ENCODE measurements at places on chromosomes 12 and 14.
A peak's percentile ranks its signal among the peaks of the same experiment; 100 is the strongest.

- DNase-seq, result no peak
Measured at GRCh38 chr12:130827432-130827831, 11.6 kb downstream of the STX2 start.

DNA sequence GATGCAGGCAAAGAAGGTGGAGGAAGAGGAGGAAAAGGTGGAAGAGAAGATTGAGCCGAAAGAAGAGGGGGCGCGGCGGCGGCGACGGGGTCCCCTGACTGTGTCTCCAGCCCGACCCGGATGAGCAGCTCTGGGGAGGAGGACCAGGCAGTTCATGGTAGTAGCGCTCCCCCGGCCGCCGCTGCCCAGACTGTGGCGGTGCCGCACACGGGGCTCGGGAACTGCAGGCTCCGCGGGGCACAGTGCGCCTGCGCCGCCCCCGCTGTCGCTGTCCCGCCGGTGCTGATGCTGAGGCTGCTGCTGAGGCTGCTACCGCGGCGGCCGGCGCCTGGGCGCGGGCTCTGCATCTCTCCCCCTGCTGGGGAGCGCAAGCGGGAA lies at the start of gene KCNH5:
Gene KCNH5, minus strand, starts transcription at position 225 of the 378 bp plus-strand sequence. CDS start 272 bp downstream, outside the sequence.
- DNase-seq, result no peak

- peak; percentile 10 for DNase-seq
Measured at GRCh38 chr14:87097015-87097414, 896.0 kb downstream of the GALC start.

- DNase-seq, result no peak
Measured at GRCh38 chr14:67571991-67572323, 28.1 kb downstream of the PIGH start.

- DNase-seq, result no peak
Measured at GRCh38 chr14:39582028-39582654, 149.9 kb upstream of the FBXO33 start.

DNA sequence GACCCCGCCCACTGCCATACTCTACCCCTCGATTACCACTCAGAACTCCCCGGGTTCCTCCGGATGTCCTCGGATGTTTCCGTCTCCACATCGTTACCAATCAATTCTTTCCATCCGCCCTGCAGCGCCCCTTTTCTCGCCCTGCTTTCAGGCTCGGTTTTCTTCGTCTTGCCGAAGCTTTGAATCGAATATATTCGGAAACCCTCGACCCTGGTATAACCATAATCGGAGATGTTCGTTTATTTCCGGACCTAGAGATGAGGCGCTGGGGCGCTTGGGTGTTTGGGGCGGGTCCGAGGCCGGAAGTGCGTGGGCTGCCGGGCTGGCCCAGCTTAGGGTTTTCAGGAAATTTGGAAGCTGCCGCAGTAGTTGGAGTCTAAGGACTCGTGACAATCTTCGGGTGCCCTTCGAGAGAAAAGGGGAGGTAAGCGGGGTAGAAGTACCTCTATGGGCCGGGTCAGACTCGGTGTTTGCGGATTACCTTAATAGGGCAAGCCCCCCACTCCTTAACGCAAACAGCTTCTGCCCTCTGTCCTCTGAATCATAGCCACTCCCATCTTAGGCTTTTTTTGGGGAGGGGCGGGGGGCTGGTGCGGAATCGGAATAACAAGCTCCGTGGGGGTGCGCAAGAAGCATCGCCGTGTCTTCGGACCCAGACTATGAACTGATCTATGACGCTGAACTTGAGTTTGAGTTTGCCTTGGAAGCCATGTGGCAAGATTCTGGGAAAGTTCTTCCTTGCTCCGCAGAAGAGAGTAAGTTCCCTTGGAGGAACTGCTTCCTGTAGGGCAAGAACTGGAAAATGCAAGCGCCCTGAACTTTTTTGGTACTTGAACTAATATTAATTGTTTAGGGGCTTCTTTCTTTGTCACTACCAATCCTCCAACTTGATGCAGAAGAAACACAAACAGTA lies at the start of gene C14orf119:
Gene C14orf119, plus strand, starts transcription at position 310 of the 913 bp plus-strand sequence. CDS start 2,154 bp downstream, outside the sequence.
- DNase-seq, result peak; percentile 100

DNA sequence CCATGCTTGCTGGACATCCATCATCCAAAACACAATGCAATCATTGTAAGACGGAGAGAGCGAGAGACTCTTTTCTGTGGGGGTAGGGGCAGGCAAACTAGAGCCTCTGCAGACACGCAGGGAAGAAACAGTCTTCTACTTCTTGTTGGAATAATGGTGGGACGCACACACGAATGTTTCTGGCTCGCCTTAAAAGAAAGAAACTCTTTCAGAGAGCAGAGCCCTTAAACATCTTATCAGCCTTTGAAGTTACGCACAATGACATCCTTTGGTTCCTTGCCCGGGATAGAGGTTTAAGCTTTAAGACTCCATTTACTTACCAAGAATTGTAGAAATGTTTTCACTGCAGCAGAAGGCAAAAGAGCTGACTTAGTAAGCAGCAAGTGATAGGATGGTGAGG lies 133.8 kb upstream of the FOXN3 start:
- DNase-seq, result no peak

GRCh38 chr14:36738269-36738668 lies 76.6 kb downstream of the PAX9 start:
- no peak for DNase-seq

- DNase-seq, result no peak
Measured at GRCh38 chr14:73686901-73687300, 27.3 kb downstream of the PNMA1 start.

DNA sequence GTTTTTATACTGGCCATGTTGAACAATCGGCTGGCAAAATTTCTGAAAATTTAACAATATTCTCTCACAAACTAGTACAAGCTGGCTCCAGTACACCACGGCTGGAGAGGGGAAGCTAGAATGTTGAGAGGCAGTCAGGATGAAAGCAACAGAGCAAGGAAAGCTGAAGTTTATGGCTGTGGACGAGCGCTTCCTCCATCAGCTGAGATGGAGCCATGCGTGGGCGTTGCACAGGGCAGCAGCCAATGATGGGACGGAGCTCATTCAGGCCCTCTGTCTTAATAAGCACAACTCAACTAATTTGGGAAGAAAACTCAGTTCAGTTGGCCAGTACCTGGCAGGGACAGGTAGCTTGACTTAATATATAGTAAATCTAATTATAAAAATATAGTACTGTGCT lies 14.1 kb upstream of the DCP1B start:
- DNase-seq, result no peak

GRCh38 chr12:101700299-101700820 lies 2.9 kb downstream of the CHPT1 start:
- DNase-seq, result no peak

GRCh38 chr12:32312049-32312670 lies 87.2 kb upstream of the FGD4 start:
- peak; percentile 45 for DNase-seq

All from fibroblast of skin of left quadriceps (primary cell).